Activated CD4-positive, alpha-beta T cell treated with anti-CD3 and anti-CD28 coated beads for 48 hours (primary cell): ENCODE measurements at places on chromosomes 4 and X.
A peak's percentile ranks its signal among the peaks of the same experiment; 100 is the strongest.

DNA sequence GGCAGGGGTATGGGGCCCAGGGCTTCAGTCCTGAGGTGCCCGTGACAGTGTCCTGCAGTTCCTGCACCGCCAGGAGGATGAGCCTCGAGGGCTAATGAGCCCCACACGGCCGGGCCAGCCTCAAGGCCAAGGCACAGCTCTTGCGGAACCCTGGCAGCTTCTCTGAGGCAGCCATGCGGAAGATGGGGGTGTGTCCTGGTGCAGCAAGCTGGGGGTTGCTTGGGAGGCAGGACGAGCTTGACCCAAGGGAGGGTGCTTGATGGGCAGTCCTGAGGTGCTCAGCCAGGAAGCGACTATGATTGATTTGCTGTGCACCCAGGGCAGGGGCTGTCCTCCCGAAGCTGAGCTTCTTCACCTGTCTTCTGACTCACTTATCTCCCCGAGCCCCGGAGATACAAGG is 9.1 kb upstream of the FGFR3 start:
- DNase-seq, result no peak

DNA sequence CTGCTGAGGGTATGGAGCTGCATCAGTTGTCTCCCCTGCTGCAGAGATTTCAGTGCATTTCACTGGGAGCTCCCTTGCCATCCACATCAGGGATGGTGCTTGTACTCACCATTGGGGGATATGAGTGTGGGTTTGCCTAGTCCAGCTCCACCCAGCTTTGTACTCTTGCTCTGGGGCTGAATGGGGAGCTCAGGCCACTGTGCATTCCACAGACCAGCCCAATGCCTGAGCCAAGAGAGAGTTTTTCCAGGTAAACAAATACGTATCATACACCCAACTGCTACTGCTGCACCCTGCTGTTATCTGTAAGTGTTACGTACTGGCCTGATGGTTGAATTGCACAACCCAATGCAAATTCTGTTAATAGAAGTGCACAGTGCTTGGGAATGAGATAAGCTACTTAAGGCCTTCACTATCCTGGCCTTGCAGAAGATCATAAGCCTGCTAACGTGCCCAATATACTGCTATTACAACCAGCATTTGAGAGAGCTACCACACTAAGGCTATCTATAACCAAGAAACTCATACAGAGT is 205.0 kb upstream of the DMD start:
- no peak for DNase-seq

DNA sequence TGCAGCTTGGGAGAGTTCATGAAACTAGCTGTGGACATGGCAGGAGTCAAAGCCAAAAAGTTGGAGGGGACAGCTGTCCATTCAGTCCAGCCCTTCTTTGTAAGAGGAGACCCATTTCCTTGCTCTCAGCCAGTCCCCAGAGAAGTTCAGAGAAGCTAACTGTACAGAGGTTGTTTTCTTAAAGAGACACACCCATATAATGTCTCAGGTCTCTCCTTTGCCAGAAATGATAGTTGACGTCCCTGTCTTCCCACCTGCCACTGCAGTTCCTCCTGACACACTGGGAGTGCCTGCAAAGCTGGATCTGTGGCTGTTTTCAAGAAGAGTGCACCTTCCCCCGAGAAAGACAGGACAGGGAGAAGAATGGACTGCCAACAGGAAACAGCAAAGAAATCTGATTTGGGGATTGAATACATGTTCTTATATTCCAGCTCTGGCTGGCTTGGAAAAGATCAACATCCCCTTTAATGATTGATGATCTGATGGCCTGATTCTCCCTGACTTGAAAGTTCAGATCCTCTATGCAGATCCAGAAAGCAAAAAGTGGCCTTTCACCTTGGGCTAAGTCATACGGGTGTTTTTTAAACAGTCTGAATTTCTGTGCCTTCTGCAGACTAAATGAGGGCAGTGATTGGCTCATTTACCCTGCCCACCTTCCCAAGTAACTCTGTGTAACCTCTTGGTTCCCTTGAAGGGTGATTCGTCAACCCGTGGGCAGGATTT is 87.2 kb downstream of the MAOA start:
- peak; percentile 2 for DNase-seq

GRCh38 chr4:112726041-112726440 is 89.1 kb downstream of the LARP7 start:
- DNase-seq, result no peak

GRCh38 chr4:166882221-166882620 is 352.1 kb downstream of the SPOCK3 start:
- no peak for DNase-seq

DNA sequence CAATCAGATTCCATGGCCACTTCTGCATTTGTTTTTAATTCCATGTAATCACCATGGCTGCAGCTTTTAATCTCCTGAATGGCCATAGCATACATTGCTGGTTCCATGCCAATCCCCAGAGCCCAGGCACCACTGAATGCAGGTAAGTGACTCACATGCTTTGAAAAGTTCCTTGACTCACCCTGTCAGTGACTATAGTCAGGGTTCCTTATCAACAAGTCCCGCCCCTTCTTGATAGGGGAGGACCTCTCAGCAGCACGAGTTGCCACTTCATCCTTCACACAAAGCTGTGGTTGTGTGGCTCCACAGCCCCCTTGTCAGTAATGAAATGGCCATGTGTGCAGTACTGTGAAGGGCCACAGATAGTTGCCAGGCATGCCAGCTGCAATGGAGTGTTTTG is 516.6 kb downstream of the PPARGC1A start:
- peak; percentile 45 for DNase-seq

GRCh38 chr4:78754872-78755271 is 21.3 kb upstream of the BMP2K start:
- DNase-seq, result no peak

GRCh38 chrX:42680666-42681065 is 97.3 kb downstream of the PPP1R2C start:
- DNase-seq, result no peak

DNA sequence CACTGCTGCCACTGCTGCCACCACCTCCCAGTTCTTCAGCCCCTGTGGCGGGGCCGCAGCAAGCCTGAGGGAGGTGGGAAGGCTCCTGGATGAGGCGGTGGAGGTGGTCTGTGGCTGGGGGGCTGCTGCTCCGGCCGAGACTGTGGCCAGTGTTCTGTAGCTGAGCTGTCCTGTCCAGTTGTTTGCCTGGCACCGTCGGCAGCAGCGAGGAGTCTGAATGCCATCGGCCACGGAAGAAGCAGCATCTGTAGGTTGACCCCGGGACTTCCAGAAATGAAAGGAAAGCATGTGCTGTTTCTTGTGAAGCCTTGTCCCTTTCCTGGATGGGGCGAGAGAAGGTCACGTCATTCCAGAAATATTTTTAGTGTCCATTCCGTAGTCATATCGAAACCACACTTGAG is 3.3 kb downstream of the C4orf54 start:
- no peak for DNase-seq

DNA sequence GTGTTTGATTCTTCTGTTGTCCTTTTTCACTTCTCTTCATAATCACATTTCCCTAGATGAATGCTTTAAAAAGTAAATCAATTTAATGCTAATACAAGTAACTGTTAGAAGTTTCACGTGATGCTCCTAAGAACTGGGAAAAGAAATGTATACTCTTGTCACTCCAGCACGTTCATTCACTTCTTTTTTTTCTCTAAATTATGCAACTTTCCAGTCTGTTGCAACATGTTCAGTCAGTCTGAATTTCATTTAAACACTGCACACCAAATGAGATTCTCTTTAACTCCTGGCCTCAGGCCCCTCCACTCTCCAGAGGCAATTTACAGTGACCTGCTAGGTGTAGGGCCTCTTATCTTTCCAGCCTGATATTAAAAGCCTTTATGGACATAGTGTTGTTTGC is 321.9 kb downstream of the HS3ST1 start:
- DNase-seq, result no peak

GRCh38 chr4:109676886-109677285 is 26.4 kb downstream of the CASP6 start:
- no peak for DNase-seq

DNA sequence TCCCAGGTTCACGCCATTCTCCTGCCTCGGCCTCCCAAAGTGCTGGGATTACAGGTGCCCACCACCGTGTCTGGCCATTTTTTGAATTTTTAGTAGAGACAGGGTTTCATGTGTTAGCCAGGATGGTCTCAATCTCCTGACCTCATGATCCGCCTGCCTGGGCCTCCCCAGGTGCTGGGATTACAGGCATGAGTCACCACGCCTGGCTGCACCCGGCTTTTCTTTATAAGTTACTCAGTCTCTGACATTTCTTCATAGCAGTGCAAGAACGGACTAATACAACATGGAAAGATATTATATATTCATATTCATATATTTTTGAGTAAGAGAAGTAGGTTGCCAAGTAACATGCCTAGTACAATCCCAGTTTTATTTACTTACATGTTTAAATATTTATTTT is 22.9 kb downstream of the SHROOM3 start:
- no peak for DNase-seq

- DNase-seq, result no peak
Observed at GRCh38 chr4:25330905-25331808, 18.6 kb downstream of the ZCCHC4 start.

- no peak for DNase-seq
Observed at GRCh38 chr4:123783151-123783790, 386.7 kb downstream of the SPRY1 start.

- DNase-seq, result no peak
Observed at GRCh38 chr4:1973218-1973617, 35.6 kb downstream of the NELFA start.

- DNase-seq, result peak; percentile 49
Observed at GRCh38 chrX:150587585-150588503, 19.4 kb downstream of the MTM1 start.

GRCh38 chrX:54288968-54289367 is 68.9 kb downstream of the WNK3 start:
- DNase-seq, result no peak

GRCh38 chr4:532588-533317 is 33.7 kb downstream of the PIGG start:
- peak; percentile 28 for DNase-seq

- no peak for DNase-seq
Observed at GRCh38 chr4:153834901-153835300, 46.0 kb upstream of the SFRP2 start.

- no peak for DNase-seq
Observed at GRCh38 chr4:87734084-87734483, 65.3 kb upstream of the IBSP start.

GRCh38 chrX:51376672-51377071 is 44.0 kb downstream of the NUDT10 start:
- no peak for DNase-seq

DNA sequence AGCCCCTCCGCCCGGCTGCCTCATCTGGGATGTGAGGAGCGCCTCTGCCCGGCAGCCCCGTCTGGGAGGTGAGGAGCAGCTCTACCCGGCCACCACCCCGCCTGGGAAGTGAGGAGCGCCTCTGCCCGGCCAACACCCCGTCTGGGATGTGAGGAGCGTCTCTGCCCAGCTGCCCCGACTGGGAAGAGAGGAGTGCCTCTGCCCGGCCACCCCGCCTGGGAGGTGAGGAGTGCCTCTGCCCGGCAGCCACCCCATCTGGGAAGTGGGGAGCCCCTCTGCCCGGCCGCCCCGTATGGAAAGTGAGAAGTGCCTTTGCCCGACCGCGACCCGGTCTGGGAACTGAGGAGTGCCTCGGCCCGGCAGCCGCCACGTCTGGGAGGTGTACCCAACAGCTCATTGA is 74.3 kb upstream of the TNIP3 start:
- DNase-seq, result no peak

DNA sequence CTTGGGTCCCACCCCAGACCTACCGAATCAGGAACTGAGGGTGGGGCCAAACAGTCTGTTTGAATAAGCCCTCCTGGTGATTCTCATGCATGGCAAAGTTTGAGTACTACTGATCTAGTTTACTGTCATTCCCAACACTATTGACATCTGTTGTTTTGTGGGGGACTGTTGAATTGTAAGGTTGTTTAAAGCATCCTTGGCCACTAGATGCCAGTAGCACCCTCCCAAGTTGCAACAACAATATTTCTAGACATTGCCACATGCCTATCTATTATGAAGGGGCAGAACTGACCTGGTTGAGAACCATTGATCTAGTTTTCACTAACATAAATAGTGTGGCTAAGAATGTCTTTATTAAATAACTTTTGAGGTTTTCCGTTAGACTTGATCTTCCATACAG is 15.1 kb downstream of the TAF9B start:
- DNase-seq, result no peak

DNA sequence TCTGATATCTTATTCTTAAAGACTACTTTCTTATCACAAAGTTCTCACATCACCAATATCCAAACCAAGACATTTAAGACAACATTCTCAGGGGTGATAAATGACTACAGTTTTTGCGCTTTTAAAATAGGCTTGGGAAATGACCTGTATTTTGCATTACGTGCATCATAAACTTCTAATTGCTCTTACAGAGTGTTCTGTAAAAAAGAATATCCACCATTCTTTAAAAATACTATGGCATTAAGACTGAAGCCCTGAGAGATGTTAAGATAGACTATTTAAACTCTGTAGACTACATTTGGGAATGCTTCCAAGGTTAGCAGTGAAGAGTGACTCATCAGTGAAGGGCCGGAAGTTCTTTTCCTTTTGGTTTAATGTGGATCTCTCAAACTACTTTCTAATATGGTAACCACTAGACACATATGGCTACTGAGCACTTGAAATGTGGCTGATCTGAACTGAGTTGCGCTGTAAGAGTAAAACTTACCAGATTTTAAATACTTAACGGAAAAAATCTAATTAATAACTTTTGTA is 518.8 kb upstream of the FTHL17 start:
- no peak for DNase-seq
